ENCODE measurements at places on chromosomes 1 and 21.

DNA sequence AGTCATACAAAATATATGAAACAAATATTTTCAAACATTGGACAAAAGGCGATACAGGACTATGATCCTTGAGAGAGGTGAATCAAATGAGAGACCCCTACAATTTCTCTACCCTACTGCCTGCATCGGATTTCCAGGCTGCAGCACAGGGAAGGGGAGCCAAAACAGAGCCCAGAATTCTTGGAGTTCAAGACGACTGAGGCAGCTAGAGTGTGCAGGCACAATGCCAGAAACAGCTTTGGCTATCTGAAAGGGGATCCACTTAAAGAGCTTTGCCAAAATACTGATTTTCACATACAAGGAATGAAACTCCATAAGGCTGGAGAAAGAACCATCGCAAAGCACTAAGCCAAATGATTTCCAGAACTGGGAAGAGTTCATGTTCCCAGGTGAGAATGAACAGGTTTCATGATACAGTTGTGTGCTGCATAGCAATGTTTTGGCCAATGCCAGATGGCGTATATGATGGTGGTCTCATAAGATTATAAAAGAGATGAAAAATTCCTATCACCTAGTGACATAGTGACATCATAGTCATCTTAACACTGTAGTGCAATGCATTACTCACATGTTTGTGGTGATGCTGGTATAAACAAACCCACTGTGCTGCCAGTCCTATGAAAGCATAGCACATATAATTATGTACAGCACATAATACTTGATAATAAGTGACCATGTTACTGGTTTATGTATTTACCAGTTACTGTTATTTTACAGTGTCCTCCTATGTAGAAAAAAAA is 77.5 kb downstream of the KCND3 start:
- no peak for DNase-seq

GRCh38 chr1:19643602-19644394 is at the start of gene NBL1:
NBL1 (plus strand) TSS chr1:19644311; CDS start chr1:19655031, 10,720 bp downstream.
- DNase-seq = no peak

DNA sequence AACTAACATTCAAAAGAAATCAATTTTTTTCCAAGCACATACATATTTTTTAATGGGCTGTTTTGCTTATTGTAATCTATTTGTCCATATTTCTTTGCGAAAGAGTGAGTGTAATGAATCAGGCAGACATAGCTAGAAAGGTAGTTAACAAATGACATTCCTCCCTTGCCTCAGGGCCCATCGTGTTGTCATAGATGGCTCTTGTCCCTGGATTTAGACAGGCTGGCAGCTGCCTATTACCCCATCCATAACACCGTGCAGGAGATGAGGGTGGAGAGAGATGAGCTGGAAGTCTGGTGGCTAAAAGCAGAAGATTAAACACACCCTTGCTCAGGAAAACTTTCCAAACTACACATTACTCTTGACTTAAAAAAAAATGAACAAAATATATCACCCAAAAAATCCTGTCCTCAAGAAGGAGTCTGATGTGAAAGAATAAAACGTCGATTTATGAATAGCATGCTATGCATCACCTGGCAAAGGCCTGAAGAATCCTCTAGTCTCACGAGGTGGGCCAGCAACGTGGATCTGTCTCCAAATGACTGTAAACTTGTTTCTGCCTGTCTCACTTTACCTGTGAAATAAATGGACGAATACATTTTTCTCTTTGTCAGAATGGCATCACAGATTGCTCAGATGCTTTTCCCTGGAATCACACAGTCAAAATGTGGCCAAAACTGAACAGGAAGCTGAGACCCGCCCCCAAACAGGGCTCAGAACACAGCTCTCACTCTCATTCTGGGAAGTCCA is 55.7 kb downstream of the C21orf91 start:
- DNase-seq = no peak

DNA sequence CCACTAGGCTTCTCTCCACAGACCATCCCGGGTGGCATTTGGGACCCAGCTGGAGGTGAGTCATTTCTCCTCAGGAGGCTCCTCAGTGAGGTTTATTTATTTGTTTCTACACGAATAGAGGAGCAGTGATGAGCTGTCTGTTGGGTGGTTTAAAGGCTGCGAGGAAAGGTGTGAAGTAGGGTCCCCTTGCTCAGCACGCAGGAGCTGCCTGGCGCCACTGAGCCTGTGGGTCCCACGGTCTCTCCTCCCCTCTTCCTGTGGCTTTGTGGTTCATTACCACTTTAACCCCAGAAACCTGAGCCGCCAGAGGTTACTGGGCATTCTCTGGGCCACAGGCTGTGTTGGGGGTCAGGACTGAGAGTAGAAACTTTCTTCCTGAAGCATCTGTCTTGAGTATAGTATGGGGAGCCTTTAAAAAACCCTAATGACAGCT is 39.9 kb downstream of the IL6R start:
- DNase-seq = peak; percentile 77

GRCh38 chr1:89761901-89762300 is 58.9 kb upstream of the LRRC8D start:
- no peak for DNase-seq

DNA sequence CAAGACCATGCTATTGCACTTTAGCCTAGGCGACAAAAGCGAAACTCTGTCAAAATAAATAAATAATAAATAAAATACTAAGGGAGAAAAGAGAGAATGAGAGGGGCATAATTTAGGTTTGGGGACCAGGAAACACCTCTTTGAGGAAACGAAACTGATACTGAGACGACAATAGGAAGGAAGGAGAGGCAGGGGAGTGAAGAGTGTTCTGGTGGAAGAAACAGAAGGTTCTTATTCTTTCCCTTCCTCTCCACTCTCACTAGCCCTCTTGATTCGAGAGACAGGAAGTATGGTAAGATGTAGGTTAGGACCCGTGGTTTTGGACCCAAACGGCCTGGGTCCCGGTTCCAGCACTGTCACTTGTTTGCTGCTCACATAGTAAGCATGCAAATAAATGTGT is 1.6 kb upstream of the NKAIN1 start:
- DNase-seq = no peak

DNA sequence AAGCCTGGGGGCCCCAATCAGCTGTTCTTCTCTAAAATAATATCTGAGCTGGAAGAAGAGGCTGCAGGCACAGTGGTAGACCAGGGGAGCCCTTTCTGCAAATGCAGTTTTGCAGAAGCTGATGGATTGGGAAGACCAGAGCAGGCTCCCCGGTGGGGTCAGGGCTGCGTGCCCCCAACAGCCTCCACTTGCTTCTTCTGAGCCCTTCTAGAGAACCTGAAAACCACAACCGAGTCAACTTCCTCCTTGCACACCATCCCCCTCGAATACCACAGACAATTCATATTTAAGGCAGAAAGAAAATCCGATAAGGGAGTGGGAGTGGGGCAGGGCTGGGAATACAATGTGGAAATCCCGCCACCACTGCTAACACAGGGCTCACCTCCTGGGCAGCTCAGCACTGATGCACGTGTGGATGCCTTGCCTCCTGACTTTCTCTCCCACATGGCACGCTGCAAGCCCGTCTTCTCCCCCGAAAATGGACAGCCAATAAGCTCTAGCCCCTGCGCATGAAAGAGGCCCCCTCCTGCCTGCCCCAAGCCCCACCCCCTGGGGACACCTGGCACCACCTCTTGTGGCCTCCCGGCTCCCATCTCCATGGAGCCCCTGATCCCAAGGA is 25.4 kb upstream of the ALDH4A1 start:
- DNase-seq = peak; percentile 74

DNA sequence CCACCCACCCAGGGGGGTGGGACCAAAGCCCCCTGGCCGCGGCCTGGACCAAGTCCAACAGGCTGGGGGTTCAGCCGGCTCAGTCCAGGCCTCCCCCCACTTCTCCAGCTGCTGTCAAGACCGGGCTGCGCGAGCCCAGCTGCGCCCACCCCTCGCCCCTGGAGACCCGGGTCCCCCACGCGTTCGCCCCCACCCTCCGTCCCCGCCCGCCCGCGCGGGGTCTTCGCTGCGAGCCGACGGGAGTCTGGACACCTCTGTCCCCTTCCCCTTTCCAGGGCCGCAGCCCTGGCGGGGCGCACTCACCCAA is 253 bp downstream of the RAP1GAP start:
- DNase-seq = no peak

DNA sequence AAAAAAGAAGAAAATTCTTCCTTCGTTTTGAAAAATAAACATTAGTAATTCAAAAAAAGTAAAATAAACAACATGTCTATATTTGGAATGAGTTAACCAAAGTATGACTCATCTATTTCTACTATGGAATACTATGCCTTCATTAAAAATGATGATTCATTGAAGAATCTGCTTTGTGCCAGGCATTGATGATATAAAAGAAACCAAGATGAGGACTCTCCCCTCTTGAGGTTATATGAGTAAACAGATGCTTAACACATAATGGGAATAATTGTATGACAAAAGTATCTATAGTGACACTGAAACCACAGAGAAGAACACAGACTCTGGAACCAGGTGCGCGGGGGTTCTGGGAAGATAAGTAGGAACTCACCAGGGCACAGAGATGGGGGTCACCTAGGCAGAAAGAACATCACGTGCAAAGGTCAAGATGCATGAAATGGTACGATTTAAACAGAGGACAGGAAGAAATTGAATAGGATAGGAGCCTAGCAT is 18.8 kb downstream of the ELF3 start:
- no peak for DNase-seq

DNA sequence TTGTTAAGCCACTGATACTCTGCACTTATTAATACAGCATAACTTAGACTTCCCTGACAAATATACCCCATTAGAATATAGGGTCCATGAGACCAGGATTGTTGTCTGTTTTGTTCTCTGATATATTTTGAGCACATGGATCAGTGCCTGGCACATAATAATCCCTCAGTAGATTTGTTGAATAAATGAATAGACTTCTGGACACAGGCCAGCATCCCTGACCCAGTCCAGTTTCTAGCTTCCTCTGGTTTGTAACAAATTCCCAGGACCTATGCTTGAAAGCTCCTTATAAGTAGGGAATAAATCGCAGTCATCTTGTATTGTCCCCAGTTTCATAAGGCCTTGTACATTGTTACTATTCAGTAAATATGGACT is 58.2 kb upstream of the GADD45A start:
- no peak for DNase-seq

DNA sequence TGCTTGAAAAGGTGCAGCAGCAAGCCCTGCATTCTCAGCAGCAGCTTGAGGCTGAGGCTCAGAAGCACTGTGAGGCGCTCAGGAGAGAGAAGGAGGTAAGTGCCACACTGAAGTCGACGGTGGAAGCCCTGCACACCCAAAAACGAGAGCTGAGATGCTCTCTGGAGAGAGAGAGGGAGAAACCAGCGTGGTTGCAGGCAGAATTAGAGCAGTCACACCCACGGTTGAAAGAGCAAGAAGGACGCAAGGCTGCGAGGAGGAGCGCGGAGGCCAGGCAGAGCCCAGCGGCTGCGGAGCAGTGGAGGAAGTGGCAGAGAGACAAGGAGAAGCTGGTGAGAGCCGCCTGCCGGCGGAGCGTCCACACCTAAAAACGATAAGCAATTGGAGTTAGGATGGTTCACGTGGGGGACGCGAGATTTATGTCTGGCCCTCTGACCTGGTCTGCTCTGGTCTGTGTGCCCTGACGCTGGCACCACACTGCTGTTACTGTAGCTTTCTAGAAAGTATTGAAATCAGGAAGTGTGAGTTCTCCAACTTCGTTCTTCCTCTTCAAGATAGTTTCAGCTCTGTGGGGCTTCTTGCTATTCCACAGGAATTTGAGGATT is 26.7 kb upstream of the DIP2A start:
- DNase-seq = no peak

GRCh38 chr1:40896482-40896881 is 34.3 kb upstream of the CITED4 start:
- DNase-seq = no peak

- DNase-seq = no peak
These were observed 16.9 kb upstream of the MAP10 start for GRCh38 chr1:232788235-232788872.

DNA sequence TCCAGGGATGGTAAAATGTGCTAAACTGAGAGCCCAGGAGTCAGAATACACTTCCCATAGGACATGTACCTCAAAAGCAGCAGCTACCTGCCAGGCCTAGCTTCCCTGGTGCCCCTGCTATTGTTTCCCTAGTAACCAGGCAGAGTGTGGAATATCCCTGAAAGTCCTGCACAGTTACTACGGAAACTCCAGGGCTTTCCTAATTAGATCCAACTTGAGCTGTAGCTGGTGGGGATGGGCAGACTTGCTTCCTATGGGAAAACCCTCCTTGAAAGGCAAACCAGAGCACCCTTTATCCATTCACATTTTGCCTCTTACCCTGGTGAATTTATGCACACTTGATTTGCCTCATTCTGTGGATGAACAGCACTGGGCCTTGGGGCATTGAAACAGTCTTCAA is 559.9 kb upstream of the PBX1 start:
- no peak for DNase-seq

- peak; percentile 85 for DNase-seq
These were observed 12.1 kb downstream of the MCL1 start for GRCh38 chr1:150567341-150567716.

DNA sequence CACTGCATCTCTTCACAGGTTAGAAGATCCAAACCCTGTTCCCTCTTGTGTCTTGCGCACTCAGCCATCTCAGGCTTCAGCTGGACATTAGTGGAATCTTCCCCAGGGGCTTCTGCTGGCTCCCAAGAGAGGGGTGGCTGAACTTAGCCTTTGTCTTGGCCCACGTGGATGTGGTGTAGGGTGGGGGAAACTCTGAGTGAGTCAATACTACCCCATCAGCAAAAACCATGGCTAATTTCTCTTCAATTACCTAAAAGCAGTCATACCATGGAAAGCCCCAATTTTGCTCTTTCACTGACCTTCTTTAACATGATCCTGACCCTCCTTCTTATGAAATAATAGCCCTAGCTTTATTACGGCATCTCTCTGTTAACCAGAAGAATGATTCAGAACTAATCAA is 72.5 kb upstream of the RAB3GAP2 start:
- DNase-seq = peak; percentile 35

DNA sequence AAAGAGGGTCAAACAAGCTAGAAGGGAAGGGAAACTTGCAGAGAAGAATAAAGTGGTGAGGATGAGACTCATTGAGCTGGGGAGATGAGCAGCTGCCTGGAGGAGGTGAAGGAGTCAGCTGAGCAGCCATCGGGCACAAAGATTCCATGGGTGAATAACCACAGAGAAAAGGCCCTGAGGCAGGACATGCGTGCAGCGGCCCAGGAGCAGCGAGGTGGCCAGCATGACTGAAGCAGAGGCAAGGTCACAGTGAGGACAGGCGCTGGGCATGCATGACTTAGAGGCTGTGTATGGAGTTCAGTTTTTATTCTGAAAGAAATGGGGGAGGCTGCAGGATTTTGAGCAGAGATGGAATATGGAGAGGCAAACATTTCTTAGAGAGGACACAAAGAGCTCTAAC is 24.9 kb downstream of the OLFML2B start:
- DNase-seq = no peak

DNA sequence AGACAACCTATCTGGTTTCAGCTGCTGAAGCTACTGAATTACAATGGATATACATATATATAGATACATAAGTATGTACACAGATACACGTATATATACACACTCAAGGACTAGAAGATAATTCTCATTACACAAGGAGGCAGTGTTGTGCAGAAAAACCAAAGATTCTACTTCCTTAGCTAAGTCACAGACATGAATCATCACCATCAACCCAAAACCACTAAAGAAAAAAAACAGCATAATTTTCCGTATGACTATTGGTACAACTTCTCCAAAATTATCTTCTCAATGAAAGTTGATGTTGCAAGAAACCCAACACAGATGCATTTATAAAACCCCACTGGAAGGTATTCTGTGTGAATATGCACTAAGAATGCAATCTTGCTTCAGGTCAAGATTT is 36.8 kb upstream of the RPF1 start:
- peak; percentile 68 for DNase-seq

Measured in GM06990 (cell line).